ENCODE measurements at places on chromosomes 1 and 21. TPM values are rescaled to one million over a fixed set of nuclear protein-coding genes. Genes with fewer than 3 reads are reported as not detected.

- no peak for DNase-seq
Observed at GRCh38 chr1:172742599-172743500, 83.9 kb downstream of the FASLG start.

- no peak for DNase-seq
Observed at GRCh38 chr1:78715181-78715661, 65.6 kb downstream of the IFI44 start.

DNA sequence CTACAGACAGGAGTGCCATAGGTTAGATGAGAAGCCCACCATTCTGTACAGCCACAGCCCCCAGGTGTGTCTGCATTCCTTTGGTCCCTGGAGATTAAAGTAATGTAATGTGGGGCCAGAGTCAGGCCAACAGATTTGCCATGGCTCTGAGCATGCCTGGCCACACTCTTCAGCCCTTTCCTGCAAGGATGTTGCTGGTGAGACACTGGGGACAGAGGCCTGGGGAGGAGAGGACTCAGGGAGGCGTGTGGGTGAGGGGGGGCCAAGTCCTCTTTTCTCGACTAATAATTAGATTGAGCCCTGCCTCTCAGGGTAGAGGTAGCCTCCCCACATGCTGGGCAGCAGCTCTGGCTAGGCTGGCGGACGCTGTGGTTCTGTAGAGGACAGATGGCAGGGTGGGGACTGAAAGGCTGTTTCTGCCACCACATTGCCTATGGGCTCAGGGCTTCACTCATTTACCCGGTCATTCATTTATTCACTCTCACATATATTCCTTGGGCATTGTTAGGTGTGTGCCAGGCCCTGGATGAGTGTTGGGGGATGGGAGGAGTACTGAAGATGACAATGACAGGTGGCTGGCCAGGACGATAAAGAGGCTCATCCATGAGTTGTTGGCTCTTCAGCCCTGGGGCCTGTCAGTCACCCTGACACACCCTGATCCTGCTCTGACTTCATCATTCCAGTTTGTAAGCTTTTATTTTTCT lies 7.1 kb upstream of the PRCC start:
- no peak for DNase-seq

DNA sequence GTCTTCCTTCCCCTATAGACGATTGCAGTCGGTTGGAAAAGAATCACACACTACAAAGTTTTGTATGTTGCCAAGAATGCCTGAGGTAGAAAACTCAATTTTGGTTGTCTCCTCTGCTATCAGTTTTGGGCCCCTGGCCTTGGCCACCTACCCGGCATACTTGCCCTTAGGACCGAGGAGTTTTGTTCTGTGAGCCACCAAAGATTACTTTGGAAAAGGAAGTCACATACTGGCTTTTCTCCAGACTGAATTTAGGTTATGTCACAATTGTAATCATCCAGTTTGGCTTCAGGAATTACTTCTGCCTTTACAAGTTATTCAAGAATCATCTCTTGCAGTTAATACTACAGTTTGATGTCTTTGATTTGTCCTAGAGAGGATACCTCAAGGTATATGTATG lies 71.4 kb downstream of the RGL1 start:
- DNase-seq, result no peak

DNA sequence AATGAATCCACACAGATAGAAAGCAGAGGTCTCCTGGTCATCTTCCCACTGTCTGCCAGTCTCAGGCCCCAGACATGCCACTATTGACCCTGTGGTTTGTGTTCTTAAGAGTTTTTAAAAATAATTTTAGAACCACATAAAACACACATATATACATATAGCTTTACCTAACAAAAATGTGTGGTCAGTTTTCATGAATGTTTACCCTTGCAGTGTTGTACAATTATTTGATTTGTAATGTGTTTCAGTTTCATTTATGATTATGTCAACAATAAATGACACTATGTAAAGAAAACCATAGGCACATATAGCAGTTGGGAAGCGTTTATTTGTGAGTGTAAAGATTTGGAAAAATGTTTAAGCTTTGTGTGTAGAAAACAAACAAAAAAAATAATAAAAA lies 17.1 kb downstream of the CHAF1B start:
- no peak for DNase-seq

GRCh38 chr1:165633614-165634013 lies 2.6 kb downstream of the MGST3 start:
- DNase-seq, result no peak

- DNase-seq, result no peak
Observed at GRCh38 chr1:95953015-95953414, 719.0 kb downstream of the RWDD3 start.

DNA sequence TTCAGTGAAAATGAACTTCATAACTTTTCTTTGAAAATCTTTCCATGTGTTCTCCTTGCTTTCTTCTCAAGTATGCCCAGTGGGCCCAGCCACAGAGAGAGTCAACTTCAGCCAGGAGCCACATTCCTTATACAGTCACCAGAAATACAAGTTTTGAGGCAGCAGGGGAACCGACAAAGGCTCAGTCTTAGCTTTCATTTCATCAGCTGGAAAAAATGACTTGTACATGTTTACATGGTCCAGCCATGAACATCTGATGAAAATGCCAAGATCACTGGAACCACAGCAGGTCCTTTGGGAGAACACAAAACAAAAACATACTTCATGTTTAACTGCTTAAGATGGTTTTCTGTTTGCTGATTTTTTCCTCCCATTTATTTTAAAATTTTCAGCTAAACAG lies 72.5 kb downstream of the SYDE2 start:
- no peak for DNase-seq

GRCh38 chr1:41529621-41530395 lies 45.3 kb upstream of the EDN2 start:
- DNase-seq, result no peak

DNA sequence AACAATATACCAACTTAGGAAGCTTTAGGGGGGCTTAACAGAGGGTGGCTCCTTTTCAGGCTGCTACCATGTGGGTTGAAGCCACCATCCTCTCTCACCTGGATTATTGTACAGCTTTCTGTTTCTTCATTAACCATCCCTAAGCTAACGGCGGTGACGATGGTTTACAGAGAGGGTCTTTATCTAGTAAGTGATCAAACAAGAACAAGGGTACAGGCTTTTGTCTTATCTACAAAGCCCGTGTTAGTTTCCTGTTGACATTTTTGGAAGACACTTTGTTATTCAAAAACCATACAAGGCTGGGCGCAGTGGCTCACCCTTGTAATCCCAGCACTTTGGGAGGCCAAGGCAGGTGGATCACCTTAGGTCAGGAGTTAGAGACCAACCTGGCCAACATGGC lies 20.4 kb downstream of the SLC25A33 start:
- no peak for DNase-seq

GRCh38 chr1:20187813-20188454 lies 1.6 kb upstream of the PLA2G2C start:
- no peak for DNase-seq

- DNase-seq, result no peak
Observed at GRCh38 chr1:51973587-51974474, 16.7 kb downstream of the RAB3B start.

GRCh38 chr21:45258466-45258865 lies 29.2 kb downstream of the POFUT2 start:
- no peak for DNase-seq

DNA sequence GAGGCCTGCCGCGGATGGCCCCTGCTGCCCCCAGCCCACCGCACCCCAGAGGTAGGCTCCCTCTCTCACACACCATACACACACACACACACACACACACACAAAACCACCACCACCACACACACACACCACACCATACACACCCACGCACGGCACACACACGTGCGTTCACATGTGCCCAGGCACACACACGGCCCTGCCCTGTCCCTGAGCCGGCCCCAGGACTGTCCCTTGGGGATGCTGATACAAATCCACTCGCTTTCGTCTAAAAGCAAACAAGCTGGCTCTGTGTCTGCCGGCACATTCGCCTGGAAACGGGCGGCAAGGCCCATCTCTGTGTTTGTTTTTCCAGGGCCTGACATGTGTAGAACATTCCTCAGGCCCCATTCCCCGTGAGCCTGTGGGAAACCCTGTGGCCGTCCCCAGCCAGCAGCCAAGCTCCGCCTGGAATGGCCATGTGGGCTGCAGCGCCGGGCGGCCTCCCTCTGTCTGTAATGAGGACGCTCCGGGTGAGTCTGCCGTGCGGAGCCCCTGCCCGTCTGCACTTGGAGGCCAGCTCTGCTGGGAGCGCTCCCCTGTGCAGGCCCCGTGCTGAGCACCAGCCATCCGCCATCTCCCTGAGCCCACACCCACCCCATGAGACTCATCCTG lies 67.4 kb downstream of the DMRTB1 start:
- DNase-seq, result no peak

- DNase-seq, result no peak
Observed at GRCh38 chr21:15051644-15052458, 12.9 kb downstream of the NRIP1 start.

DNA sequence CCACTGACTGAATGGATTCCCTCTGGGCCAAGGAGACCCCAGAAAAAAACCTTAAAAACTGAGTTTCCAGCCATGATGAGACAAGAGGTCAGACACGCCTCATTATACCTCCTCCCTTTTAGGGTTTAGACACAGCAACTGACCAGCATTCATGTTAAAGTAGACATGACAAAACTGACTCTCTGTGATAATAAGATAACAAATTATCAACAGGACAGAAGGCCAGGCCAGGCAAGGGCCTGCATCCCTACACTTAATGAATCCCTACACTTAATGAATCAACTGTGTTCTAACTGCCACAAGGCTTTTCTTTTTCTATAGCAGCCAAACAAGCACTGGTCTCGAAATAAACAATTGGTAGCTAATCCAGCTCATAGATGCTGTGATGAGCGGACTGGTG lies 33.3 kb upstream of the FAM89A start:
- no peak for DNase-seq

GRCh38 chr1:18716785-18717678 lies 86.4 kb downstream of the PAX7 start:
- no peak for DNase-seq

DNA sequence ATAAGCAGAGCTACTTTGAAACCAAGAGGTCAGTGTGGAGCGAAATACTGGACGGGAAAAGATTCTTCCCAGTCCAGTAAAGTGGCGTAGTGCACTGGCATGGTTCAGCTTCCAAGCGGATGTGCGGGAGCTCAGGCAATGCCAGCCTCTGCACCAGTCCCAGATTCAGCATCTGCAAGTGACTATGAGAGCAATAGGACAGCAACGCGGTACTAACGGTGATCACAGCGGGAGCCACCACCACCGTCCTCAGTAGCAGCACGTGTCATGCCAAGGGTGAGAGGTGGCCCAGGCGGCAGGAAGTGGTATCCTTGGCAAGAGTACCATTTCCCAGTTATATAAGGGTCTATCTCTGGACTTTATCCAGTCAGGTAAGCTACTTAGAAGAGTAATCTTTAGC lies 17.8 kb downstream of the PLD5 start:
- no peak for DNase-seq

GRCh38 chr1:54111624-54112023 lies 41.2 kb downstream of the CDCP2 start:
- no peak for DNase-seq

- DNase-seq, result no peak
Observed at GRCh38 chr1:78472851-78473496, 17.8 kb upstream of the PTGFR start.

GRCh38 chr1:55943012-55943411 lies 636.4 kb downstream of the PLPP3 start:
- no peak for DNase-seq

DNA sequence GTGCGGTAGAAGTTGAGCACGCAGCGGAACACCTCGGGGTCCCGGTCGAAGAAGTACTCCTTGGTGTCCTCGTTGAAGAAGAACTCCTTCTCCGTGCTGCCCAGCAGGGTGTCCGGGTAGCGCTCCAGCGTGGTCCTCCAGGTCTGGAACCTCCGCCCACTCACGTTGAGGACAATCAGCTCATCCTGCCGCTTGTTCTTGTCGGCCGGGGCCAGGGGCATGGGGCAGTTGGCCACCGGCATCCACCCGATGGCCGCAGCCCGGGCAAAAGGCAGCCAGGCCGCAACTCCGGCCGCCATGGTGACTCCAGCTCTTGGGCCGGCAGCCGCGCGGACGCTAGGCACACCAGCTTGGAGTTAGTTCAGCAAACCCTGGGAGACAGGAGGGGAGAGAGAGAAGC lies 7.0 kb downstream of the KCND3 start:
- no peak for DNase-seq

- DNase-seq, result no peak
Observed at GRCh38 chr1:54118704-54119103, 34.1 kb downstream of the CDCP2 start.

- no peak for DNase-seq
Observed at GRCh38 chr1:224259986-224260385, 70.0 kb downstream of the NVL start.

- no peak for DNase-seq
Observed at GRCh38 chr1:106223213-106223612, 833.3 kb upstream of the PRMT6 start.

GRCh38 chr1:89878256-89878655 lies 57.4 kb downstream of the LRRC8D start:
- DNase-seq, result no peak

DNA sequence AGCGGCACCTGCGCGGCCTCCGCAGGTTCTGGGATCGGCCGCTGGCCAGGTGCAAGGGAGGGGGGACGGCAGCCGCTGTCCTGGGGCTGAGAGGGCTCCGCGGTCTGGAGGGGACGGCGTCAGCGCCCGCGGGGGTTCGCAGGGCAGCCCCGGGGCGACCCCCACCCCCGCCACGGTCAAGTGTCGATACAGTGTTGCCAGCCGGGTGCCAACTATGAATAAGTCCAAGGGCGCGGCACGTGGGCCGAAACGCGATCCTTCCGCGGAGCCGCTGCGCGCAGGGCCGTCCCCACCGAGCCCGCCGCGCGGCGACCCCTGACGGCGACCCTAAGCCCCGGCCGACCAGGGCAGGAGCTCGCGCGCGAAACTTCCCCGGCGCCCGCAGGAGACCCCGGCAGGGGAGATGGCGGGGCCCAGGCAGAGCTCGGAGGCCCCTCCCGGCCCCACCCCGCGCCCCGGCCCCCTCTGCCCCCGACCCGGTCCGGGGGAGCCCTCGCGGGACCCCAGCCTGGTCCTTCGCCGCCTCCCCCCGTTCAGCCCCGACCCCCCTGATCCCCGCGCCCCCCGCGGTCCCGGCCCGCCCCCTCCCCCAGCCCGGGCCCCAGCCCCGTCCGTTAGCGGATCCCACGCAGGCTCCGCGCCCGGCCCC lies 586 bp upstream of the AGPAT3 start:
- no peak for DNase-seq

DNA sequence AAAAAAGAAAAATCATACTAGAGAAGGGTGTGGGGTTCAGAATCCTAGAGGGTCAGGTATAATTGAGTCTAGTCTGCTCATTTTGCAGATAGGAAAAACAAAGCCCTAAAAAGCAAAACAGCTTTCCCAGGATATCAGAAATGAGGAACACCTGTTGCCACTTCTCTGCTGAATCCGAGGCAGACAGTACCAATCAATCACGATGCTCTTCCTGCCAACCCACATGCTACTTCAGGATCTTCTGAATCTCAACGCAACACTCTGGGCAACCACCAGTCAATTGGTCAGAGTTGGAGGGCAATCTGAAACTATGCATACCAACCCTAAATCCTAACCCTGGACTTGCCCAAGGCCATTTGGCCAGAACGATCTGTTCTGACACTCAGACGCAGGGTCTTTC lies 128.3 kb downstream of the EPHB2 start:
- DNase-seq, result no peak

CCT3 gene
- 517 TPM for total RNA-seq

LMOD1 gene
- not detected for total RNA-seq

ELOVL1 gene
- total RNA-seq, result 83.6 TPM

PRKACB gene
- total RNA-seq, result 16.4 TPM

OPRD1 gene
- not detected for total RNA-seq

RGS4 gene
- total RNA-seq, result not detected

WNT3A gene
- not detected for total RNA-seq

KLHDC8A gene
- total RNA-seq, result not detected

PI4KB gene
- total RNA-seq, result 53.6 TPM

VWA5B1 gene
- total RNA-seq, result not detected

CYYR1 gene
- total RNA-seq, result 0.07 TPM

Data from activated T-helper 2 cell treated with anti-CD3 and anti-CD28 coated beads, Interferon-gamma antibody, Interleukin-2, Interleukin-4, amounts not matched to agents 10 μg/mL and 5 μg/mL and 100 μg/mL, durations not matched to agents 14 hours and 24 hours and 36 hours (primary cell).